Retina (tissue), 1 donor: ENCODE measurements at places on chromosomes 11 and 22.

DNA sequence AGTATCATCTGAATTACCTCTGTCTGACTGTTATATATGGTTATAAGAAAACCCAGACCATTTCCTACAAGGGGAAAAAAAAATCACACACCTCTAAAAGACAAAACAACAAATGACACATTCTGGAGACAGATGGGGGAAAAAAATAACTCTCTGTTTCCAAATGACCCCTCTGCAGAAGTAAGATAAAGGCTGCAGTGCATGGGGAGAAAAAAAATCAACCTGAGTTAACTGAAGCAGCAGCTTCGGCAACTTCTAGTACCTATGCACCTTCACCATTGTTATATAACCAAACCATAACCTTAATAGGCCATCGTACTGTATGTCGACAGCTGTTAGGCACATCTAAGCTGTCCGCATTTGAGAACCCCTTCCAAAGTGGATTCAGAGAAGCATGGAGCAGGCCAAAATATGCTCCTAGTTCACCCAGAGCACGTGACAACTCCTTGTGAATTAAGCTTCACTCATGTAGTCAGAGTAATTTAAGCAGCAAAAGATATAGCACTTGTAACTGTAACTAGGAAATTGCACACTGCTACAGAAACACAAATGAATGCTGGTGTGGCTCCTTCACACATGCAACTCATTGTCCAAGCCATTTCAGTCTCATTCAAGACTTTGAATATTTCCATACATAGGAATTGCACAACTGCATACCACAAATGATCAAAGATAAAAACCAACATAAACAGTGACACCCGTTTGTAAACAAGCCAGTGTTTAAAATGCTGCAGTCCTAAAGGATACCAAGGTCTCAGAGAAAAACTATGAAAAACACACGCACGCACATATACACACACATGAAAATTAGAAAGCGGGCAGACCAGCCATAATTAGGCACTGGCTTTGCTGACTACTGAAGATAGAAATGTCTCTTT is 2.7 kb downstream of the SIK3 start:
- no peak for DNase-seq

DNA sequence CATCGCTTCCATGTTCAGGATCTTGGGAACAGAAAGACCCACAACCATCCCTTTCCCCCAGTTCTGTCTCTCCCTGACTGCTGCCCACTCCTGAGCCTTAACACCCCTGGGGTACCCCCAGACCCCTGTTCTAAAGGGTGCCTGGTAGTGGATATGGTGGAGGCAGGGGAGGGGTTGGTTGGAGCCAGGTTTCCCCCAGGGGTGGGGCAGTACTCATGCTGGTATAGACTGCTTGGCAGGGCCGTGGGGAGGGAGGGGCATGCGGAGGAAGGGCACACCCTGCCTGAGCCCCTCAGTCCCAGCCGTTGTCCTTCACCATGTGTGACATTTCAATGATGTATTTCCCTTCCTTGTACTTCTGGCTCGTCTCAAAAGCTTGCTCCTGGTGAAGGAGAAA is 4.0 kb downstream of the YPEL4 start:
- peak; percentile 16 for DNase-seq

DNA sequence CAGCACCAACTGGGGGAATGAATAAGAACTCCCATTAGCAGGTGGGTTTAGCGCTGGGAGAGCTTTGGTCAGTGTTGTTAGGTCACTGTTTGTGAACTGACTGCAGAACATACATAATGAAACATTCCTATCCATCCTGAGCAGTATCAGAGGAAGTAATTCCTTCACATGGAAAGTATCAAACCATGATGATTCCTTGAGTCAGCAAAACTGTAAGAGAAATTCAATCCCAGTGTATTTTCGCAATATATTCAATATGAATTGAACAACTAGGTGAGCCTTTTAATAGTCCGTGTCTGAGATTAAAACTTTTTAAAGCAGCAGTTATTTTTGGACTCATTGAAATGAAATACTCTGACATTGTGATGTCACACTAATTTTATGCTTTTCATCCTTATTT is 42.9 kb upstream of the TTC36 start:
- DNase-seq: no peak

GRCh38 chr22:24323695-24324094 is 53.1 kb downstream of the SPECC1L start:
- no peak for DNase-seq

DNA sequence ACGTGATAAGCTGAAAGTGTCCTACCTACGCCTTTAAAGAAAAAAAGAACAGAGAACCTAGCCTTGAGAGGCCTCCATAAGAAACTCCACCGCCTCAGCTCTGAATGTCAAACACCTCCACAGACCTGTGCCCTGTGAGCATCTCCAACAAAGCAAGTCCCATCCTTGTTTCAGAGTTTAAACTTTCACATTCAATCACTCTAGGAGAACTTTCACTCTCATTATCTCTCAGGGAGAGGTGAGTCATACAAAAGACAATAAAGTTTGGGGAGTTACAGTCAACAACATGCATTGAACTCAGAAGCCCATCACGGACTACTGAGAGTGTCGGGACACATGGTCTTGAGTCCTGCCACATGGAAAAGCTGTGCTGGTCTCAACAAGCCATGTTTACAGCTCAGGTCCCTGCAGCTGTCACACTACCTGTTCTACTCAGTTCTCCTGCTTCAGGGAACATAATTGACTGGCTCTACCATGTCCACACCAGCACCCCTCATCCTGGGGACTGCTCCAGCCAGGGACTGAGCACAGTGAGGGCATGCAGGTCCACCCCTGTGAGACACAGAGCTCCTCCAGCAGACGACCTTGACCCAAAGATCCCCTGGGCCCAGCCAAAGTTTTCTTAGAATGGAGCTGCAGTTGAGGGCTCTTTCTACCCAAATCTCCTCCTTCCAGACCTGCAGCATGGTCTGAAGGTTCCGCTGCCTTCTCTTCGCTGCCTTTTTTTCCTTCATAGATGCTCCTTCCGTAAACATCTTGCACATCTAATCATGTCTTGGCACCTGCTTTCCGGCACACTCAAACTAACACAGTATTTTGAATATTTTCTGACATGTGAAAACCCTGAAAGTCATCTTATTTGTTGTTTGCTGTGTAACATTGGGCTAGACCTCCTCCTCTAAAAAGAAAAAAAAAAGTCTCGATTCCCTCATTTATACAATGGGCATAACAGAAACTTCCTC is 114.9 kb downstream of the ETS1 start:
- DNase-seq: no peak

GRCh38 chr11:70935006-70935768 is 317.2 kb downstream of the SHANK2 start:
- DNase-seq: no peak

GRCh38 chr11:18010977-18011586 is 1.8 kb downstream of the SERGEF start:
- no peak for DNase-seq

DNA sequence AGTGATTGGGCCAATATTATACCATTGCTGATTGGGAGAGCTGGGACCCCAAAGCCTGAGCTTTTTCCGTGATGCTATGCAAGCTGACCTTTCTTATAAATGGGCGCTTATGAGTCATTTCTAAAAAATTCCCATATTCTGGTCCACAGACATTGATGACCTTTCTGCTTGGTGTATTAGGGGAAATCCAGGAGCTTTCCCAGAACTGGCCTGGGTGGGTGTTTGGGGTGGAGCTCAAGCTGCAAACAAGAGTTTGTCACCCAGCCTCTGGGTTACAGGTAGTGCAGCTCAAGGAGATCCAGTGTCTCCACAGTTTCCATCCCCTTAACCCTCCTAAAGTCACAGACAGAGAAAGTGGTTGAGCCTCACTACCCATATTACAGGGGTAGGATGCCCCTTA is 67.7 kb downstream of the CCDC81 start:
- DNase-seq: no peak

DNA sequence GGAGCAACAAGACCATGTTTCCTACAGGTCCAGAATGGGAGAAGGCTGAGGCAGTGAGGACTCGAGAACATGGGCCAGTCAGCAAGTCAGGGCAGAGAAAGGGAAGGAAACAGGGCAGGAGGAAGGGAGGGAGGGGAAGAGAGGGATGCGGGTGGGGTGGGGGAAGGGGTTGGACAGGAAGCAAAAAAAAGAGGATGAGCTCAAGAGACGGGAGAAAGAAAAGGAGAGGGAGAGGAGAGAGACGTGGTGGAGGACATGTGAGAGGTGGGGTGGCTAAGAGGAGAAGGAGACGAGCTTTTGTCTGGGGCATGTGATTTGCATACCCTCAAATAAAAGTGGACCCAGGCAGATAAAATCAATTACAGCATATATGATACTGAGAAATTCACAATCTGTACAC is 389.5 kb upstream of the B3GAT1 start:
- DNase-seq: no peak
